ENCODE measurements at places on chromosomes 16 and 17.

GRCh38 chr17:16345565-16345964, 7.7 kb downstream of the CENPV start:
- no peak for DNase-seq

DNA sequence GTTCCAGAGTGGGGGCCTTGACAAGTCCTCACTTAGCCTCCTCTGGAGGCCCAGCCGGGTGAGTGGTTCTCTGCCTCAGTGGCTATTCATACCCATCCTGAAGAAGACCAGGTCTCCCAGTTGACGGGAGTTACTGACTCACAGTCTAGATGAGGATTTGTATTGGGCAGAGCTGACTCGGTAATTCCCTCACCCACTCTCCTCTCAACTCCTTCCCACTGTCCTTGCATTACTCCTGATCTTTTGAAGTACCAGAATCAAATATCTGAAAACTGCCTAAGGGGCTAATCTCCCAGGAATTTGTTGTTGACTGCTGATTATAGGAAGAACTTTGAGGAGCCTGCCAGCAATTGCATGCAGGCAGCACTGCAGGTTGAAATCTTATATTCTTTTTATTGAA, 14.2 kb downstream of the SAP30BP start:
- no peak for DNase-seq

GRCh38 chr17:71383091-71383490, 737.7 kb upstream of the SOX9 start:
- no peak for DNase-seq

GRCh38 chr17:40576113-40576740, 11.0 kb upstream of the CCR7 start:
- DNase-seq = no peak

DNA sequence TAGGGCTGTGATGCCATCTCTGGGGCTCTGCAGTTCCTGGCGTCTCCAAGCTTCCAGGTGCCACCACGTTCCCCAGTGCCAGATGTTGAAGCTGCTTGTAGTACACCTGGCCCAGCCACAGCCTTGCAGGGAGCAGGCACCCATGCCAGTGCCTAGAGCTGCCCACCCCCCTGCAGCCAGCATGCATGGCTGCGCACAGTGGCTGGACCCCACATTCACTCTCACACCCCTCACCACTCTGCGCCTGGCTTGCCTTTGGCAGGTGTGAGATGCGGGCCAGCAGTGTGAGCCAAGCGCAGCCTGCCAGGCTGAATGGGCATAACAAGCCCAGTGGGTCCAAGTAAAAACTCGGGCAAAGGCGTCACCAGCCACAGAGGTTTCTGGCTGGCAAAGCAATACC, 75.4 kb upstream of the CHMP6 start:
- no peak for DNase-seq

GRCh38 chr17:77025781-77026180, 115.0 kb upstream of the SEC14L1 start:
- no peak for DNase-seq

DNA sequence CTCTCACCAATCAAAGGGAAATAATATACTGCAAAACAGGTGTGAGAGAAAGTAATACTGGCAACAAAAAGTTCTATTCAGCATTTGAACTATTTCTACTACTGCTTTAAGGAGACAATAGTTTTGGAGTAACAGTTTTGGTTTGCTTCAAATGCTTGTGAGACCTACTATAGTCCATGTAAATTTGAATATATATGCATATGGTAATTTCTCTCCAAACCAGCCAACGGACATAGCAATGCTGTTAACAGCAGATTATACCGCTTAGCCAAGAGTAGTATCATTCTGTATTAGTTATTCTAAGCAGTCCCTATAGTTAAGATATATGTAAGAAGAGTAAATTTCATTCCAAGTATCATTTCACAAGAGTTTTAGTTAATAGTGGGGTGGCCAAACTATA, 18.5 kb downstream of the PHLPP2 start:
- no peak for DNase-seq

GRCh38 chr17:43536236-43536992, 9.7 kb downstream of the ETV4 start:
- DNase-seq = no peak
